ENCODE measurements at places on chromosomes 13 and 19.
A peak's percentile ranks its signal among the peaks of the same experiment; 100 is the strongest.

DNA sequence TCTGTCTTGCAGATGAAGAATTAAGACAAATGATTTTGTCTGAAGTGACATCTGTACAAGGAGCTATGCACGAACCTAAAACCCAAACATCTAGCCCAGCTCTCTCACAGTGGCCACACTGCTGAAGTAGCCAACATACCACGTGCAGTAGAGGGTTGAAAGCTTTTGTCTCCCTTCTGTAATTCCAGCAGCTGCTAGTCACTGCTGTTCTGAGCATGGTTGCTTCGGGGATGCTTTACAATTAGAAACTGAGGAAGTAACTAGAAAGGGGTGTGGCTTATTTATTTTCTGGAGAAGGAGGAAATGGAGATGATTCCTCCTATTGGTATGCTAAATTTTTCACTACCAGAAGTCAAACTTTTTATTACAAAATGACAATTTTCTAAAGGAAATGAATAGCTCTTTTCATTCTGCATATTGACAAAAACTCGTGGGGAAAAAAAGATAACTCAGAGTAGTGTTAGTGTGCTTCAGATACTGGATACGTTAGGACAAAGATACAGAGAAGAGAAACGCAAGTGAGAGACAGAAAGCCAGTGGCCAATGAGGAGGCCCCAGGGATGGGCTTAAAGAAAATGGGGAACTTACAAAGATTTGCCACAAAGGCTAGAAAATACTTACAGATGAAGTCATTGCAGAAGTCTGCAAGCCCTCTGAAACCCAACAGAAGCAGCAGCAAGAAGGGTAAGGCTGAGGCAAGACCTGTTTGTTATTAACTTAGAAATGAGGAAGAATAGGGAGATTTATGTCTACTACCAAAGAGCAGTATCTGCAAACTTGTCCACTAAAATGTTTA, 192.7 kb upstream of the MIR17HG start:
- DNase-seq = no peak

- DNase-seq = no peak
Observed at GRCh38 chr19:51123381-51123800, 1.3 kb upstream of the SIGLEC9 start.

- no peak for DNase-seq
Observed at GRCh38 chr13:59435024-59435423, 728.7 kb downstream of the DIAPH3 start.

GRCh38 chr13:23437916-23438315, 4.4 kb upstream of the SACS start:
- no peak for DNase-seq

DNA sequence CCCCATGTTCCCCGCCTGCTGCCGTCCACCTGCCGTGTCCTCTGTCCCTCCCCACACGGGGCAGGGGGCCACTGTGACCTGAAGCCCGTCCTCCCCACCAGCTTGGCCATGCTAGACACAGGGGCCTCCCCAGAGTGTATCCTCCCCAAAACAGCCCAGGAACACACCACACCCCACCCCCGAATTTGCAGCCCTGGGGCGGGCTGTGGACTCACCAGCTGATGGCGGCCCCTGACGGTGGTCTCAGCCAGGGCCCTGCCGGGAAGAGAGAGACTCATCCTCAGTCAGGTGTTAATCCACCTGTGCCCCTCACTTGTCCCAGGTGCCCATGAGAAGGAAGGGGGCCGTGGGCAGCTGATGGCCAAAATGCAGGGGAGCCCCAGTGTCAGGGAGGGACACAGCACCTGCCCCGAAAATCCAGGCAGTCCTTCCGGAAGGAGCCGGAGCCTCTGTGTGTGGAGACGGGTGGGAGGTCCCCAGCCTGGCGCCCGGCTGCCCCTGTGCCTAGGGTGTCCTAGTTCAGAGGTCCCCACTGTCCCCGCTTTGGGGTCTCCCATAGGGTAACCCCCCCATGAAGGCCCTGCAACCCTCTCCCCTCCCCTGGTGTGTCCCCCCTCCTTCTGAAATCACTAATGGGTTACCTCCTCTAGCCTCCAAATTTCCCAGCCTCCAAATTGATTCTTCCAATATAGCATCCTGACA, 39.3 kb upstream of the TCF3 start:
- DNase-seq = no peak

GRCh38 chr13:59279028-59279427, 884.7 kb downstream of the DIAPH3 start:
- DNase-seq = no peak

DNA sequence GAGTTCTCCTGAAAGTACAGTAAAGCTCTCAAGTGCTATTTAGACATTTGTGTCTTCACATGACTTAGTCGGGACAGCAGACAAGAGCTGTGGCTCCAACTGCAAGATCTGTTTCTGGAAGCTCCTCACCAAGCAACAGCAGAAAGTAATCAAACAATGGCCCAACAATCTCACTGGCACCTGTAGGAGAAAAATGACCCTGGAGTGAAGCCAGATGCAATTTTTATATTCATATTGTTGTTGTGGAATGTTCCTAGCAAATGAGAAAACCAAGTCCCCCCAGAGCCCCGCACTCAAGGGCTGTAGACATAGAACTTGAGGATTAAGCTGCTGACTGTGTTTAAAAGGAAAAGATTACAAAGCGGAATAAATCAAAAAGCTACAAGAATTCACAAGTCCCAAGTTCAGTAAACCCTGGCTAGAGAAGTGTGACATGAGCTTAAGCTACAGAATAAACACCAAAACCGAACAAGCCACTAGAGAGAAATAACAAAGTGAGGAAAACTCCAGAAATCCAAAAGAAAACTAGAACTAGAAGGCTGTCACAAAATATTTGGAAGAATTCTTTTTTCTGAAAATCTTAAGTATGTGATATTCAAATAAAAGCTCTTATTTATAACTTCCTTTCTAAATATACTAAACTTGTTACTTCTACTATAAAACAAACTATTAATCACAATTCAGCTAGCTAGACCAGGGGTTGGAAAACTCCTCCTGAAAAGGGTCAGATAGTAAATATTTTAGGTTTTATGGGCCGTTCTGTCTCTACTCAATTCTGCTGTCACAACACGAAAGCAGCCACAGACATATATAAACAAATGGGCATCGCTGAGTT, 454.5 kb downstream of the SUCLA2 start:
- no peak for DNase-seq

DNA sequence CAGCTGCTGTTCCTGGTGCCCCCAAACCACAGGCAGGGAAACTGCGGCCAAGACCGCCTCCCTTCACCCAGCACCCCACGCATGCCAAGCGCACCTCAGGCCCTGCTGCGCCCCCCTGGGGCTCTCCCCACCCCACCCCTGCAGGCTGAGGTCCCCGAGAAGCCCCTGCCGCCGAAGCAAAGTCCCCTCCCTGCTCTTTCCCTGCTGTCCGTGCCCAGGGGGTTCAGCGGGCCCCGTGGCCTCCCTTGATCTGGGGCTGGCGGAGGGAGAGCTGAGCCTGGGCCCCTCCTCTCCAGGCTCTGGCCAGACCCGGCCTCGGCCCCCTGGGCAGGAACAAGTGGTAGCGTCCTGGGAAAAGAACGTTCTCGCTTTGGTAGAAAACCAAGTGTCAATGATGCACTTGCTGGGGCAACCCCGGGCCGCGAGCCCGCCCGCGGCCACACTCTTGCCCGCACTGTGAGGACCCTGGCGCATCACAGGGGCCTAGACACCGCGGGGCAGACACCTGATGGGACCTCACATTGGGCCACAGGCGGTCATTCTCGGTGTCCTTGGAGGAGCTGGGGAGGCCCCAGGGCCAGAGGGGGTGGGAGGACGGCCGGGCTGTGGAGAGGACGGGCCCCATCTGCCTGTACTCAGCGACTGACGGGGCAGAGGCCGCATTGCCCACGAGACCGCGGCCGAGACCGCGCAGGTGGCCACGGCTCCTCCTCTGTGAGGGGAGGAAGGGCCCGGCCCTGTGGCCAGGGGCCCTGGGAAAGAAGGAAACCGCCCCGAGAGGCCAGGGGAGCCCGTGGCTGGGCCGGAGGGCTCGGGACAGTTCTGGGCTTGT, 29.0 kb downstream of the GPX4 start:
- peak; percentile 49 for DNase-seq

- DNase-seq = no peak
Observed at GRCh38 chr13:53778937-53779336, 750.3 kb downstream of the OLFM4 start.

- no peak for DNase-seq
Observed at GRCh38 chr19:44726465-44726864, 22.0 kb upstream of the BCL3 start.

GRCh38 chr13:85080691-85081090, 718.5 kb downstream of the SLITRK6 start:
- DNase-seq = no peak

DNA sequence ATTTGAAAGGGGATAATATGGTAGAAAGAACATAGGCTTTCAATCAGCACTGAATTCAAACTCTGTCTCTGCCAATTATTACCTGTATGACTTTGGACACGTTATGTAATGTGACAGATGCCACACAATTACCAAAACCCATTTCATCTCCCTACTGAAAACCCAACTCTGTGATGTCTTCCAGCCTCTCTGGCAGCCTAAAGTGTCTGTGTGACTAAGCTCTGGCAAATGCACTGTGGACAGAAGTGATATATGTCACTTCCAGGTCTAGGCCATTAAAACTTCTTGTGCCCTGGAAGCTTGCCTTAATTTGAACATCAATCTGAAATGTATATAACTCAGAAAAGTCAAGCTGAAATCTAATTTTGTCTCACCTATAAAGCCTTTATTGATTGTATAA, 552.0 kb downstream of the RFC3 start:
- no peak for DNase-seq

- no peak for DNase-seq
Observed at GRCh38 chr19:33460221-33460908, 61.2 kb downstream of the PEPD start.

GRCh38 chr19:3761382-3762129, at the start of gene APBA3:
TSS of gene APBA3 (minus strand) at chr19:3761692. CDS start at chr19:3760264, 1,428 bp downstream.
- peak; percentile 90 for DNase-seq
